ENCODE measurements at places on chromosomes 1 and 21. TPM values are rescaled to one million over a fixed set of nuclear protein-coding genes. Genes with fewer than 3 reads are reported as not detected.

- no peaks in the 10 kb centered on the region for H3K27me3 ChIP-seq
- no peak overlapping the region for H3K27ac ChIP-seq
- H3K4me1 ChIP-seq: no peaks in the 10 kb centered on the region
- H3K4me3 ChIP-seq: no peak overlapping the region
- H3K36me3 ChIP-seq: no peaks in the 10 kb centered on the region
- DNase-seq: no peak
These were observed 32.2 kb upstream of the SAMD13 start for GRCh38 chr1:84269306-84269705.

DNA sequence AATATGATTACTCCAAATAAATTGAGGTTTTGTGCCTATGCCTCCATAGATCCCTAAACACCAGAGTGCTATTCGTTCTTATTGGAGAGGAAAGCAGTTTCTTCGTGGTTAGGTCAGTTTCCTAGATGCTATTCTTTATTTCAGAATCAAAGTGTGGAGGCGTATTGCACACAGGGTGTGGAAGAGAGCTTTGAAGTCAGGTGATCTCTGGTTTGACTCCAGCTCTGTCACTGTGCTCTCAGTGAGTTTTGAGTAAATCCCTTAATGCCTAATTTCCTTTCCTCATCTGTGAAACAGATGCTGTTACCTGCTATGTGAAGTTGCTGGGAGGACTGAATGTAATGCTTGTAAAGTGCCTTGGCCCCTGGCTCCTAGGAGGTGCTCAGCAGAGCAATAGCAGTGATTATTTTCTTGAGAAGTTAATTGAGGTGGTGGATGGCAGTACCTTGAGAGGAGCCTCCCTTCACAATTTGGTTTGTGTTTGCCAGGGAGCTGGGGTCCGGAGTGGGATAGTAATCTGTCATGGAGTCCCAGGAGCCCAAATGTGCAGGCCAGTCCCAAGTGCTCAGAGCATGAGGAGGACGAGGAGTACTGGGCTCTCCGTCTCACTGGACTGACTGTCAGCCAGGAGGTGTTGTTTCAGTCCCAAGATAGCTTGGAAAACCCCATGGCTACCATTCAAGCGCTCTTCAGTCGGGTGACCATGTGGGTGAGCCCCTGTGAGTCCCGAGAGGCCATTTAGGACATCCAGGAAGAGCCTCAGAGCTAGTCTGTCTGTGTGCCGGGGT, 14.9 kb downstream of the NTPCR start:
- DNase-seq: no peak
- no peaks in the 10 kb centered on the region for H3K4me1 ChIP-seq
- no peak overlapping the region for H3K27ac ChIP-seq
- no peaks in the 10 kb centered on the region for H3K27me3 ChIP-seq

DNA sequence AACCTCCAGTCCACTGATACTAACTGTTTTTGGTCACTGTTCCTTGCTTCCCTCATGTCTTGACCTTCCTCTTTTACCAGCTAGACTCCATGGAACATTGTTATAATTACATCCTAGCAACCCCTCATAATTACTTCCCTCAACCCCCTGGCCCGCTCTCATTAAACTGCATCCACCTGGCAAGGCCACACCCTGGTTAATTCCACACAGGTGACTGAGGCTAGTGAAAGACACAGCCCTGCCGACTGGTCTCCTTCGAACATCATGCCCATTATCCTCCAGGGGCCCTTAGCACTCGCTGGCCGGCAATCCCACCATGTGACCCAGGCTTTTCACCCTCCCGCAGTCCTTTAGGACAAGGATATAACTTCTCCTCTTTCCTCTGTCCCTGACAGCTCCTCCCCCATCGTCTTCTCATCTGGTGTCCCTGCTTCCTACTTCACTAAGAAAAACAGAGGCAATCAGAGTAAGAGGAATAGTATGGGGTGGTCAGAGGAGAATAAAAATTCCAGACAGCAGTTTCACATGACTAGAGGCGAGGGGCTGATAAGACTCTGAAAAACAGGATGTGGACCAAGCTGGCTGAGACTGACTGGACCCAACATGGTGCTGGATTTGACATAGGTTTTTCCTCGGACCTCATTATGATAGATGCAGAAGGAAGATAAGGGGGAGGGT, 8.8 kb upstream of the TENT5B start:
- H3K36me3 ChIP-seq: no peaks in the 10 kb centered on the region
- H3K27me3 ChIP-seq: no peaks in the 10 kb centered on the region
- H3K4me3 ChIP-seq: no peak overlapping the region
- H3K4me1 ChIP-seq: no peaks in the 10 kb centered on the region

- H3K27ac ChIP-seq: no peak overlapping the region
- H3K4me3 ChIP-seq: no peak overlapping the region
- no peaks in the 10 kb centered on the region for H3K36me3 ChIP-seq
- H3K27me3 ChIP-seq: no peaks in the 10 kb centered on the region
- no peaks in the 10 kb centered on the region for H3K4me1 ChIP-seq
These were observed 55.5 kb downstream of the TLR5 start for GRCh38 chr1:223087291-223088255.

SHE gene
- 7.5 TPM for total RNA-seq

YBEY gene
- total RNA-seq: 11.3 TPM
